Neural progenitor cell (in vitro differentiated cells): ENCODE measurements at places on chromosomes 3 and 15. TPM values are rescaled to one million over a fixed set of nuclear protein-coding genes. Genes with fewer than 3 reads are reported as not detected.

Gene DCBLD2
- total RNA-seq, result 85.8 and 145 TPM in 2 replicates

Gene CCDC9B
- 0.25 TPM in 1 of 2 replicates, not detected in the other for total RNA-seq

Gene SLITRK3
- 0.79 and 1.1 TPM in 2 replicates for total RNA-seq

Gene GP5
- 0.03 TPM in 1 of 2 replicates, not detected in the other for total RNA-seq

Gene AADAC
- not detected in 2 replicates for total RNA-seq

Gene DTWD1
- total RNA-seq, result 48.6 and 66.0 TPM in 2 replicates

Gene RHCG
- total RNA-seq, result not detected in 2 replicates
